Lung microvascular endothelial cell (primary cell): ENCODE measurements at places on chromosomes 3 and 15. TPM values are rescaled to one million over a fixed set of nuclear protein-coding genes. Genes with fewer than 3 reads are reported as not detected.

GRCh38 chr3:128174675-128175590 is 21.7 kb downstream of the EEFSEC start:
- no peak for DNase-seq

GRCh38 chr3:160373655-160374054 is 25.4 kb downstream of the IFT80 start:
- DNase-seq: no peak

DNA sequence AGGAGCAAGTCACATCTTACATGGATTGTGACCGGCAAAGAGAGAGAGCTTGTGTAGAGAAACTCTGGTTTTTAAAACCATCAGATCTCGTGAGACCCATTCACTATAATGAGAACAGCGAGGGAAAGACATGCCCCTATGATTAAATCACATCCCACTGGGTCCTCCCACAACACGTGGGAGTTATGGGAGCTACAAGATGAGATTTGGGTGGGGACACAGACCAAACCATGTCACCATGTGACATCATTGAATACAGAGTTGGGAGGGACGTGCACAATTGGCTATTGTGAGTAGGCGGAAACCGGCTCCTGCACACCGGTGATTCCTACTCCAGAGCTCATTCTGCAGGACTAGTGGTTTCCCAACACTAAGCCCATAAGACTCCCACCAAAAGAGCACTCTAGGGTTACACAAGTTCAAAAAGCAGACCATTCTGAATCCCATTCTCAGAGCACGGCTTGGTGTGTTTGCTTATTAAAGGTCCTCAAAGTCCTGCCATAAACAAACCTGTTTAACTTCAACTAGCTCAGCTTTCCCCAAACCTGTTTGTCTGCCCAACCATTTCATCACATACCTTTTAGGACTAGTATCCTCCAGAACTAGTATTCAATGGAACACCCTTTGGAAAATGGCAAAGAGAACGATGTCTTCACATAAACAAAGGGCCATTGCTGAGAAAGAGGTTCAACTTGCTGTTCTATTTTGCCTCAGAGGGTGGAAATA is 167.6 kb downstream of the TLE3 start:
- DNase-seq: no peak

The RABL3 gene
- total RNA-seq: 6.7 and 6.8 TPM in 2 replicates

The C3orf85 gene
- total RNA-seq: not detected in 2 replicates

The ISLR2 gene
- under 0.01 and 0.20 TPM in 2 replicates for total RNA-seq

The GABRG3 gene
- total RNA-seq: not detected in 2 replicates
